Ascending aorta (tissue), 2 donors: ENCODE measurements at places on chromosomes 1 and 21. TPM values are rescaled to one million over a fixed set of nuclear protein-coding genes. Genes with fewer than 3 reads are reported as not detected.

Gene CAPN8
- total RNA-seq: not detected

Gene CITED4
- 47.6 TPM for total RNA-seq

Gene SYDE2
- total RNA-seq: 0.43 TPM

Gene UBL4B
- total RNA-seq: not detected

Gene ADAMTS5
- 27.5 TPM for total RNA-seq

Gene PAQR7
- total RNA-seq: 6.9 TPM

Gene CD1B
- not detected for total RNA-seq

Gene VAV3
- 0.64 TPM for total RNA-seq

Gene ARHGEF16
- not detected for total RNA-seq

Gene VWA5B1
- total RNA-seq: not detected

Gene BEND5
- 3.4 TPM for total RNA-seq

Gene TRIM63
- total RNA-seq: not detected

Gene TRNP1
- 37.6 TPM for total RNA-seq

Gene TNFAIP8L2
- total RNA-seq: not detected

Gene MYCL
- total RNA-seq: 22.1 TPM

Gene PROX1
- total RNA-seq: 0.32 TPM

Gene ACKR1
- 642 TPM for total RNA-seq

Gene ZFYVE9
- total RNA-seq: 8.1 TPM

Gene BRDT
- not detected for total RNA-seq

Gene ABCG1
- 39.5 TPM for total RNA-seq

Gene PLA2G2A
- total RNA-seq: 761 TPM

Gene WNT3A
- not detected for total RNA-seq

Gene FNDC10
- total RNA-seq: 1.8 TPM

Gene SAMD11
- total RNA-seq: 9.7 TPM

Gene KRTAP6-1
- total RNA-seq: not detected

Gene C1orf105
- total RNA-seq: not detected

Gene CA6
- total RNA-seq: not detected

Gene DDR2
- 77.9 TPM for total RNA-seq

Gene MMP23B
- 71.3 TPM for total RNA-seq

Gene SLC22A15
- 5.6 TPM for total RNA-seq
